ENCODE measurements at places on chromosomes 11 and 22.
A peak's percentile ranks its signal among the peaks of the same experiment; 100 is the strongest.

GRCh38 chr11:69816671-69817070 lies 2.5 kb downstream of the FGF3 start:
- DNase-seq, result no peak

- DNase-seq, result no peak
These were observed 22.2 kb downstream of the LARGE1 start for GRCh38 chr22:33898121-33898520.

DNA sequence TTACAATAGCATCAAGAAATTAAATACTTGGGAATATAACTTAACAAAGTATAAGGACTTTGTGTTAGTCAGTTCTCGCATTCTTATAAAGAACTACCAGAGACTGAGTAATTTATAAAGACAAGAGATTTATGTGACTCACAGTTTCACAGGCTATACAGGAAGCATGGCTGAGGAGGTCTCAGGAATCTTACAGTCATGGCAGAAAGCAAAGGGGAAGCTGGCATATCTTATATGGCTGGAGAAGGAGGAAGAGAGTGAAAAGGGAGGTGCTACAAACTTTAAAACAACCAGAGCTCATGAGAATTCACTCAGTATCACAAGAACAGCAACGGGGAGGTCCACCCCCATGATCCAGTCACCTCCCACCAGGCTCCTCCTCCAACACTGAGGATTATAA lies 32.0 kb upstream of the CCDC134 start:
- no peak for DNase-seq

DNA sequence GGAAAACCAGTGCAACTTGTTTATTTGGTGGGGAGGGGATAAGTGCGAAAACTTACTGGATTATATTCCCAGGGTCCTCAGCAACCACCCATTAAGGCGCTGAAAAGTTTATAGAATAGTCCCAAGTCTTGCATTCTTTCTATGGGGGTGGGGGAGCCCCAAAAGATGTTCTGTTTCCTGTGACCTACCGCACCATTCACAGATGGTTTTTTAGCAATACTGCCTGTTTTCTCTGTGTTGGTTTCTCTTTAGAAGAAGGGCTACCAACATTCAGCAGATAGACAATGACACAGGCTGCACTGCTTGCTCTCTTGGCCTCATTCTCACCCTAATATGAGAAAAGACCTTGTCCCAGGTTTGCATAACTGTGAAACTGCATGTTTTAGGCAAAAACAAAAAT lies 86.5 kb downstream of the FAM76B start:
- no peak for DNase-seq

DNA sequence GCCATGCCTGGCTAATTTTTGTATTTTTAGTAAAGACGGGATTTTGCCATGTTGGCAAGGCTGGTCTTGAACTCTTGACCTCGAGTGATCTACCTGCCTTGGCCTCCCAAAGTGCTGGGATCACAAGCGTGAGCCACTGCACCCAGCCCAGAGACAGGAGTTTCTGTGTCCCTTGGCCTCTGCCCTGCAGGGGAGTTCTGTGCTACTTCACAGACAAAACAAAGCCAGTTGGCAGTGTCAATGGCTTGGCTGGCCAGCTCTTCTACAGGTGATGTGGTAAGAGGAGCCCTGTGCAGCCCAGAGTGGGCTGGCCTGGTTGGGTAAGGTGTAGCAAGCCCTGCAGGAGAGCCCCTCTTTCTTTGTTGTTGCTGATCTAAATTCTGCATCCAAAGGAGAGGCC lies 60.5 kb upstream of the SHISAL1 start:
- no peak for DNase-seq

- peak; percentile 62 for DNase-seq
These were observed 11.5 kb downstream of the C1QTNF6 start for GRCh38 chr22:37176464-37177061.

DNA sequence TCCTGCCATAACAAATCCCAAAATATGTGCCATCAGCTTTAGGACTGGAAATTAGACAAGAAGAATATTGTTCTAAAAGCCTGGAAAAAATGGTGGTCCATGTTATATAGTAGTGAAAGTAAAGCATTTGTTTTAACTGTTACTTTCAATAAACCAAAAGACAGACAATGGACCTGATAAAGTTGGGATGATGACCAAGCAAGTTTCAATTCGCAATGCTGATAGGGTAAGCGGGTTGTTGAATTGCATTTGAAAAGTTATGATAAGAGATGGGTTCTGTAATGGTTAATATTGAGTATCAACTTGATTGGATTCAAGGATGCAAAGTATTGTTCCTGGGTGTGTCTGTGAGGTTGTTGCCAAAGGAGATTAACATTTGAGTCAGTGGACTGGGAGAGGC lies 131.9 kb upstream of the ZC3H12C start:
- no peak for DNase-seq

GRCh38 chr11:125312812-125313211 lies 148.3 kb downstream of the PKNOX2 start:
- DNase-seq, result no peak

- DNase-seq, result no peak
These were observed 10.5 kb downstream of the SYNGR1 start for GRCh38 chr22:39360242-39360641.

DNA sequence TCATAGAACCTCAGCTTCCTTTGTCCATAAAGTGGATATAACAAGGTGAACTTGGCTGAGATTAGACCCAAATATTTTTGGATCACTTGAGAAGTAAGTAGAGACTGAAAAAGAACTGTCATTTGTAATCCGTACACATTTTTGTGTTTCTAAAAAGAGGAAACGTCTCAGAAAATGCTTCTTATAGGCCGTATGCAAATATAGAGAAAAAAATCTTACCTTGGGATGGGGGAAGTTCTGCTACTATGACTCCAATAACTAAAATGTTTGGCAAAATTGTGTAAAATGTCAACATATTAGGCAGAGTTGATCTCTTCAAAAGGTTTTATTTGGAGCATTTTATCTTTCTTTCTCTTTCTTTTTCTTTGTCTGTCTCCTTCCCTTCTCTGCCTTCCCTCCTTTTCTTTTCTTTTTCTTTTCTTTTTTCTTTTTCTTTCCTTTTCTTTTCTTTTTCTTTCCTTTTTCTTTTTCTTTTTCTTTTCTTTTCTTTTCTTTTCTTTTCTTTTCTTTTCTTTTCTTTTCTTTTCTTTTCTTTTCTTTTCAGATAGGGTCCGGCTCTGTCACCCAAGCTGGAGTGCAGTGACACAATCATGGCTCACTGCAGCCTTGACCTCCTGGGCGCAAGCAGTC lies 48.2 kb downstream of the ADM start:
- no peak for DNase-seq

- DNase-seq, result no peak
These were observed 54.2 kb downstream of the NAV2 start for GRCh38 chr11:19766810-19767209.

DNA sequence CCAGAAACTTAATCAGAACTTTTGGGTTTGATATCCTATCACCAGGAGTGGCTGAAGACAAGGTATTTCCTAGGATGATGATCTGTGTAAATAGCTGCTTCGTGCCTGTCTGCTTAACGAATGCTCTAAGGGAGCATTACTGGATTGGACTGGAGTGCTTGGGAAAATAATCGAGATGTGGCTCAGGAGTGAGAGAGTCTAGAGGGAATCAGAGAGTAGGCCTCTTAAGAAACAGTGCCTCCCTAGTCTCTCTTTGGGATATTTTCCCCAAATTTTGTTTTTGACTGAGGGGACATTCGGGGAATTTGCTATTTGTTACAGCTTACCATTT lies 2.5 kb downstream of the MAML2 start:
- no peak for DNase-seq

- no peak for DNase-seq
These were observed 16.5 kb downstream of the MCAM start for GRCh38 chr11:119300198-119300964.

DNA sequence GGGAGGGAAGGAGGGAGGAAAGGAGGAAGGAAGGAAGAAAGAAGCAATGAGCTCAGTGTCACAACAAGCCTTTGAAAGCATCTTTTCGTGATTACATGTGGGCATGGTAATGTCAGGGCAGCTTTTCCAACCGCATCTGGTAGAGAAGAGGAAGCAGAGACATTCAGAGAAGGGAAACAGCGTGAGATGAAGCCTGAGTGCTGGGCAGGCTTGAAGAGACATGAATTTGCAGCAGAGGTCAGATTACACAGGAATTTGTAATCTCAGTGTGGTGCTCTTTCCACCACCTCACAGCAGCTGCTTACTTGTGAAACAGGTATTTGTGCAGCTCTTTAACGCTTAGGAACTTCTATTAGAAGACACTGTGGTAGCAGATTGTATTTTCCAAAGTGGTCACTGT lies 289.5 kb upstream of the C11orf87 start:
- DNase-seq, result no peak

- no peak for DNase-seq
These were observed 5.2 kb downstream of the CAPN5 start for GRCh38 chr11:77071671-77072605.

GRCh38 chr11:106231591-106231990 lies 154.1 kb downstream of the AASDHPPT start:
- DNase-seq, result no peak

DNA sequence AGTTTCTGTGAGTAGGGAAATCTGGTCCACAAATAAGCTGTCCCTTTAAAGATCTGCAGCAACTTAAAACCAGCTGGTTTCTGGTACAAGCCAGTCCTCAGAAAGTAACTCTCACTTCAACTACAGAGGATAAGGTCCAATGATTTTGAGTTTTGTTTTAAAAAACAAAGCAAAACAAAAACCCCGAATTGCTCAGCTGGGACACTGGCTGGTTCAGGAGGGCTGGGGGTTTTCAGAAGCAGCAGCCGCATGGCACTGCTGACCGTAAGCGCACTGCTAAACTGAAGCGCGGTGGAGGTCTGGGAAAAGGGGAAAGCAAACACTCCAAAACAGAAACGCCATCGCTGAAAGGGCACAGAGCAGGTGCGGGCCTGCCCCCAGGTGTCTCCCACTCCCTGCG lies 59.7 kb downstream of the MICAL3 start:
- DNase-seq, result no peak

- no peak for DNase-seq
These were observed 24.1 kb upstream of the CELSR1 start for GRCh38 chr22:46561435-46561905.

- DNase-seq, result peak; percentile 55
These were observed 141.2 kb upstream of the TIMP3 start for GRCh38 chr22:32660292-32660691.

GRCh38 chr11:92129811-92130210 lies 94.8 kb upstream of the FAT3 start:
- DNase-seq, result no peak

- DNase-seq, result peak; percentile 36
These were observed 356.3 kb downstream of the SOX6 start for GRCh38 chr11:16000065-16000464.

GRCh38 chr11:75562048-75562835 lies at the start of gene SERPINH1:
Gene SERPINH1 (plus strand): TSS chr11:75562253. CDS start chr11:75566350, 4,097 bp downstream.
- DNase-seq, result peak; percentile 80

DNA sequence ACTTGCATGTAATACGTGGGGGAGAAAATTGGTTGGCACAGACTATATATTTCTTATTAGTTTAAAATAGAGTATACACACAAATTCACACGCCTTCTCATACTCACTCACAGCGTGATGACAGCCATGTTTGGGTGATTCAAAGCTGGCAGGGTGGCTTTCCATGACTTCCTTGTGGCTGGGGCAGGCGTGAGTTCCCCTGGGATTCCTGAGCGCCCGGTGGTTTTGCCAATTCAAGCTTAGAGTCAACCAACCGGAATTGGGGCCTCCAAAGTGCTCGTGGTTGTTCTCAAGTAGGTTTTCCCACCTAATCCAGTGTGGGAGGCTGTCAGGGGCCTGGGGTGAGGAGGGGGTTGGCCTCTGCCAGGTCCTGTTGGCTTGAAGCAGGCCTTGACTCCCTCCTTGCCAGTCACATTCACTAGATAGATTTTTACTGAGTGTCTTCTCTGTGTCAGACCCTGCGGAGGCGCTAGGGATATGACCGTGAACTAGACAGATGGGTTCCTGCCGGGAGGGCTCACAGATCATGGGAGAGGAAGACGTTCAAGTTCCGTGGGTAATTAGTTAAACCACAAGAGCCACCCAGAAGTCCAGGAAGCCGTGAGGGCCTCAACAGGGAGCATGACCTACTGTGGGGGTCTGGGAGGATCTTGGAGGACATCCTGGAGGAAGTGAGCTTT lies 11.5 kb downstream of the PKNOX2 start:
- no peak for DNase-seq

DNA sequence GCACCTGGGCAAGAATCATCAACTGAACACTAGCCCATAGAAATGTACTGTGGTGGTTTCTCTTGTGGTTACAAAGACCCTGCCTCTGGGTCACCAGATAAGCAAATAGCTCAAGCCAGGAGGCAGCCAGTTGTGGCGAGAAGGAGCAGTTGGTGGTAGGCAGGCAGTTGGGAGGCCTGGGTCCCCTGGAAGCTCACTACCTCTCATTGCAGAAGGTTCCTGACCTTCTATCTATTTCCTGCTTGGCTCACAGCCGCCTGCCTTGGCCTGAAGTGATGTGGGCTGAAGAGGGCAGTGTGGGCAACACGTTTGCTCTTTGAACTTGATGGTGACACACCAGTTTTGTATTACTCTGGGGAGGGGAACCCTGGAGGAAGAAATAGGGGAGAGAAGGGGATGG lies 34.7 kb downstream of the NECTIN1 start:
- DNase-seq, result no peak

- DNase-seq, result peak; percentile 55
These were observed 55.3 kb downstream of the TRMU start for GRCh38 chr22:46390652-46391301.

GRCh38 chr22:22245256-22245909 lies 797 bp downstream of the VPREB1 start:
- no peak for DNase-seq

- DNase-seq, result no peak
These were observed 2.5 kb upstream of the TTLL8 start for GRCh38 chr22:50060441-50061140.

- peak; percentile 76 for DNase-seq
These were observed 1.9 kb downstream of the TIRAP start for GRCh38 chr11:126284829-126285228.

DNA sequence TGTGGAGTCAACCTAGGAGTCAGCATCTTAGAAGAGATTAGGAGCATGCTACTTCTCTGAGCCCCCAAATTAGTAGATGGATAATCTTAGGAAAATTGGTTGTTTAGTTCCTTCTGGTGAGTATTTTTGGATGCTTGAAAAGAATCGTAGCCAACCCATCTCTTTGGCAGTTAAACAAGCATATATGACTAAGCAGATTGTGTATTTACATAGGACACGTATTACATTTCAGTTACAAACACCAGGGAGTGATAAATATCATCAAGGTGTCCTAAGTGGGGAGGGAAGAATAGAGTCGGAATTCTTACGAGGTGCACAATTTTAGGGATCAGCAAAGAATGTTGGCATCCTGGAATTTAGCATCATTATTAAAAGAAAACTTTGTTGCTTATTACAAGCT lies 13.5 kb downstream of the PLET1 start:
- DNase-seq, result no peak

DNA sequence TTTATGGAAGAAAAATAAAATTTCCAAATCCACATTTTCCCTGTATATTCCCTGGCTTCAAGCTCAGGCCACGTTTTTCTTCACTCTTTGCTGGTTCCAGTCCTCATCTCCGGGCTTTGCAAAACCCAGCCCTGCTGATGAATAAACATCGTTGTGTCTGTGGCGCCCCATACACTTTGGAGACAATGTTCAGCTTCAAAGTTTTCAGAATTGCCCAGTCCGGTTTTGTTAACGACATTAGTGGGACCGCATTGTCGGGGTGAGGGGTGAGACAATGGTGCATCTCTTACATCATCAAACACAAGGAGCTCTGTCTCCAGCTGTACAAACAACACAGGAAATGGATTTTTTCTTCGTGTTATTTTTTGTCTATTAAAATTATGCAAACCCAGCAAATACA lies 53.4 kb upstream of the HTATIP2 start:
- DNase-seq, result no peak

Measured in fibroblast of the conjunctiva (primary cell).